ENCODE measurements at places on chromosomes 3 and 15. TPM values are rescaled to one million over a fixed set of nuclear protein-coding genes. Genes with fewer than 3 reads are reported as not detected.

Gene HHATL
- not detected for total RNA-seq

Gene ARGFX
- not detected for total RNA-seq

Gene SERPINI2
- total RNA-seq = not detected

Gene BCL2A1
- total RNA-seq = 14.0 TPM

Gene GOLGA8T
- 2.1 TPM for total RNA-seq

Gene GABRR3
- not detected for total RNA-seq

Gene PLIN1
- total RNA-seq = 947 TPM

Gene TM4SF18
- total RNA-seq = 81.5 TPM

Gene ATG7
- total RNA-seq = 89.2 TPM

Gene CP
- total RNA-seq = 0.95 TPM

Gene NME9
- total RNA-seq = not detected

Gene SRGAP3
- total RNA-seq = 5.3 TPM

Gene MESP2
- total RNA-seq = not detected

Gene TLE3
- total RNA-seq = 159 TPM

Gene MST1R
- 0.95 TPM for total RNA-seq

Gene PRTG
- total RNA-seq = 2.5 TPM

Gene CMTM8
- 4.9 TPM for total RNA-seq

Gene POMGNT2
- 13.0 TPM for total RNA-seq

Gene ZNF502
- 5.0 TPM for total RNA-seq

Gene RPS27L
- total RNA-seq = 94.3 TPM

Gene LTK
- total RNA-seq = not detected

Gene TMC3
- not detected for total RNA-seq

Gene THSD4
- 49.2 TPM for total RNA-seq

Gene CGNL1
- 13.7 TPM for total RNA-seq

Gene GPR156
- total RNA-seq = 0.46 TPM

Gene GOLGA8Q
- 1.9 TPM for total RNA-seq

Gene ALDH1A3
- total RNA-seq = 1,088 TPM

Gene TM4SF1
- total RNA-seq = 285 TPM

Gene SPATA12
- total RNA-seq = not detected

Gene XCR1
- 0.06 TPM for total RNA-seq

Gene CCDC14
- 16.3 TPM for total RNA-seq
